ENCODE measurements at places on chromosomes 13 and 19. TPM values are rescaled to one million over a fixed set of nuclear protein-coding genes. Genes with fewer than 3 reads are reported as not detected.
A peak's percentile ranks its signal among the peaks of the same experiment; 100 is the strongest.

Gene ZNF566
- 8.5 TPM for total RNA-seq

Gene CGB5
- not detected for total RNA-seq

Gene TBXA2R
- 2.9 TPM for total RNA-seq

DNA sequence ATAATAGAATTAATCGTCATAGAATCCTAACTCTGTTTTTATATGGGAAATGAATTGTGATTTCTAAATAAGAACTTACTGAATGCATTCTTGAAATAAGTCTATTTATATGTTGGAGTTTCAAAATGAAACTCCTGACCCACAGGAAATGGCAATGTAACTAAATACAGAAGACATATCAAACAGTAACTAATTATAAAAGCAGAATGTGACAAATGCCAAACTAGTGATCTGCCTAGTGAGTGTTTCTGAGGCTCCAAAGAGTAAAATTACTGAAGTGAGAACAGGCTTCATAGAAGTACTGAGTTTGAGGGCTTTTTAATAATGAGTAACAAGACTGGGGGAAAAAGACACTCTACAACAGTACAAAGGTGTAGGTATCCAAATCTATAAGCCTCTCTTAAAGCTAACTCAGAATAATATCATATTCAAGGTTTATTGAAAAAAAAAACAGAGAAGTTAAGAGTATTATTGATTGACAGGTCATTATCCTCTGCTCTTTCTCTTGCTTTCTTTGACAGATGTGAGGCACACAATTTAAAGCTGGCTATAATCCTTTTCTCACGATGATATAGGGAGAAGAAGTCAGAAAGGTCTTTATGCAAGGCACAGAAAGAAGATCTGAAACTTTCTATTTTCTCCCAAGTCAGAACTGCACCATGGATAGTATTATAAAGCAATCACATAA lies 17.4 kb upstream of the ATXN8OS start:
- DNase-seq, result no peak
- no peak overlapping the region for H3K4me3 ChIP-seq
- no peaks in the 10 kb centered on the region for H3K36me3 ChIP-seq
- no peaks in the 10 kb centered on the region for H3K27me3 ChIP-seq
- no peak overlapping the region for H3K27ac ChIP-seq

- no peaks in the 10 kb centered on the region for H3K27me3 ChIP-seq
- no peaks in the 10 kb centered on the region for H3K36me3 ChIP-seq
- H3K27ac ChIP-seq, result no peak overlapping the region
Measured at GRCh38 chr13:20400774-20401173, 124.9 kb downstream of the CRYL1 start.

DNA sequence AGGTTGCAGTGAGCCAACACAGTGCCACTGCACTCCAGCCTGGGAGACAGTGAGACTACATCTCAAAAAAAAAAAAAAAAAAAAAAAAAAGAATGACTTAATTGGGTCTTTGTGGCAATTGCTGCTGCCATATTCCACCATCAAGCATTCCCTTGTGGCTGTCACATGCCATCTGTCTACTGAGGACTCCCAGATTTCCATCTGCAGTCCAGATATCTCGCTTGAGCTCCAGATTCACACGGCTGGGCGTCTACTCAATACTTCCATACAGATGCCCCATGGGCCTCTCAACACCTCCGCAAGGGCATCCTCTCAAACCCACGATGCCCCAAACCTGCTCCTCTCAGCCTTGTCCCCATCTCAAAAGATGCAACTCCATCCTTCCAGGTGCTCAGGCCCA lies 12.9 kb downstream of the TMEM143 start:
- no peaks in the 10 kb centered on the region for H3K36me3 ChIP-seq
- DNase-seq, result no peak
- H3K27me3 ChIP-seq, result no peaks in the 10 kb centered on the region
- H3K27ac ChIP-seq, result no peak overlapping the region

DNA sequence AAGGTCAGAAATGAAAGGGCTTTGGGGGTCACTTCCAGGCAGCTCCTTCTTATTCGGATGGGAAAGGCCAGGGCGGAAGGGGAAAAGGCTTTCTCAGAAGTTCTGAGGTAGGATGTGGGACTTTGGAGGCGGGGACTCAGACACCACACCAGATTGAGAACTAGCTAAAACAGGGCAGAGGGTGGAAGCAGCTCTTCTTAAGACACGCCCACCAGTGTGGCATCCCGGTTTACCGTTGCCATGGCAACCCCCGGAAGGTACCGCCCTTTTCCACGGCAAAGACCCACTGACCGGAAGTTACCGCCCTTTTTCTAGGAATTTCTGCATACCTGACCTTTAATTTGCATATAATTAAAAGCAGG lies 3.8 kb upstream of the LILRA5 start:
- no peaks in the 10 kb centered on the region for H3K4me1 ChIP-seq
- no peaks in the 10 kb centered on the region for H3K36me3 ChIP-seq
- no peaks in the 10 kb centered on the region for H3K27me3 ChIP-seq
- H3K27ac ChIP-seq, result no peak overlapping the region

- H3K27me3 ChIP-seq, result no peaks in the 10 kb centered on the region
- no peak for DNase-seq
- no peak overlapping the region for H3K27ac ChIP-seq
- H3K4me3 ChIP-seq, result no peak overlapping the region
- no peaks in the 10 kb centered on the region for H3K36me3 ChIP-seq
- H3K4me1 ChIP-seq, result no peaks in the 10 kb centered on the region
Measured at GRCh38 chr13:99812625-99813024, 158.9 kb downstream of the ZIC5 start.

GRCh38 chr13:21949818-21950429 lies 279.1 kb downstream of the FGF9 start:
- no peak overlapping the region for H3K27ac ChIP-seq
- H3K36me3 ChIP-seq, result no peaks in the 10 kb centered on the region

DNA sequence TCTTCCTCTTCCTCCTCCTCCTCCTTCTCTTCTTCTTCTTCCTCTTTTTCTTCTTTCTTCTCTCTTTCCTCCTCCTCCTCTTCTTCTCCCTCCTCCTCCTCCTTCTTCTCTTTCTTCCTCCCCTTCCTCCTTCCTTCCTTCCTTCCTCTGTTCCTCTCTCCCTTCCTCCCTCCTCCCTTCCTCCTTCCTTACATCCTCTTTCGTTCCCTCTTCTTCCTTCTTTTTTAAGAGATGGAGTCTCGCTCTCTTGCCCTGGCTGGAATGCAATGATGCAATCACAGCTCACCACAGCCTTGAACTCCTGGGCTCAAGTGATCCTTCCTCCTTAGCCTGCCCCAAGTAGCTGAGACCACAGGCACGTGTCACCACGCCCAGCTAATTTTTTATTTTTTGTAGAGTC lies 13.2 kb downstream of the EHD2 start:
- no peaks in the 10 kb centered on the region for H3K27me3 ChIP-seq
- peaks cover 26% of the 10 kb centered on the region for H3K36me3 ChIP-seq
- DNase-seq, result no peak
- no peak overlapping the region for H3K27ac ChIP-seq
- H3K4me3 ChIP-seq, result no peak overlapping the region

DNA sequence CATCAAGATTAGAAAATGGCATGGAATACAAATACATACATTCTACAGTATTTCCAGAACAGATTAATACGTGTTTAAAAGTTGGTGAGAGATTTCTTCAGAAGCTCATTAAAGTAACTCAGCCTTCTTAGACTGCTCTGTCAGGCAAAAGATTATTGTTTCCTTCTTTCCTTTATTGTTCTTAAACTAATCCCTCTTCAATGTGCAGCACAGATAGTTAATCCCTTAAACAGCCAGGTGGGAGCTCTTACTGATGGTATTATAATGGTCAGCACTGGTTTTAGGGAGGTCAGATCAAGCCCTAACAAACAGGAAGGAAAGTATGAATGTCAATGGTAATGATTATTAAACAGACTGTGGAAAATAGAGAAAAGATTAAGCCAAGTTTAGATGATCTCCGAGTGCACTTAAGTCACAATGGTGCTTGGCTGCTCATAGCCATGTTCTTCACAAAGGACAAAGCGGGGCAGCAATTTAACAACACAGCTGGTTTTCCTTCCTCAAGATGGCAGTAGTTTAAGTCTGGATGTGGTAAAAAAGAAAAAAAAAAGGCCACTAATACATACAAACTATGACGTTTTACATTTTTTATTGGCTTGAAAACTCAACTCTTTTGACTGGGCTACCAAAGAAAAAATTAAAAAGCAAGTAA lies 992.6 kb downstream of the PCDH9 start:
- H3K4me3 ChIP-seq, result no peak overlapping the region
- H3K4me1 ChIP-seq, result no peaks in the 10 kb centered on the region
- no peak for DNase-seq
- no peaks in the 10 kb centered on the region for H3K27me3 ChIP-seq
- no peaks in the 10 kb centered on the region for H3K36me3 ChIP-seq

- no peak for DNase-seq
- H3K36me3 ChIP-seq, result no peaks in the 10 kb centered on the region
- H3K27ac ChIP-seq, result no peak overlapping the region
- no peaks in the 10 kb centered on the region for H3K27me3 ChIP-seq
- peaks cover 19% of the 10 kb centered on the region for H3K4me1 ChIP-seq
- no peak overlapping the region for H3K4me3 ChIP-seq
Measured at GRCh38 chr13:34881494-34881893, 60.6 kb upstream of the NBEA start.

DNA sequence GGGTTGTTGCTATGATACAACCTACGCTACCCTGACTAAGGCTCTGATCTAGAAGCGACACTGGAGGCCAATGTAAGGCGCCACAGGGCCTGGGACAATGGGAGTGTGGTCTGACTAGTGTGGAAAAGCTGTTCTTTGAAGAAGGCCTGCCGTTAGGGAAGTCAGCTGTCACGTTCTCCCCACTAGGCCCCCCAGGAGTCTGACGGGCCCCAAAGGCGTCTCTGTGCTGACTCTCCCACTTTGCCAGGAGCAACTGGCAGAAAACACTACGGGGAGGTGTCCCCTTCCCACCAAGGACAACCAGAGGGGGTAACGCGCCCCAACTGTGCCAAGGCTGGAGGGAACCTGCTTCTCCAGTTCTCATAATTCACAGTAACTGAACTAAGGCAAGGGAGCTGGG lies 25.3 kb upstream of the EIF3G start:
- H3K27me3 ChIP-seq, result no peaks in the 10 kb centered on the region
- H3K4me3 ChIP-seq, result no peak overlapping the region
- H3K36me3 ChIP-seq, result peaks cover 33% of the 10 kb centered on the region
- no peak for DNase-seq
- no peak overlapping the region for H3K27ac ChIP-seq
- no peaks in the 10 kb centered on the region for H3K4me1 ChIP-seq

GRCh38 chr19:38878575-38879399 lies 712 bp upstream of the RINL start:
- DNase-seq, result no peak
- no peaks in the 10 kb centered on the region for H3K36me3 ChIP-seq

DNA sequence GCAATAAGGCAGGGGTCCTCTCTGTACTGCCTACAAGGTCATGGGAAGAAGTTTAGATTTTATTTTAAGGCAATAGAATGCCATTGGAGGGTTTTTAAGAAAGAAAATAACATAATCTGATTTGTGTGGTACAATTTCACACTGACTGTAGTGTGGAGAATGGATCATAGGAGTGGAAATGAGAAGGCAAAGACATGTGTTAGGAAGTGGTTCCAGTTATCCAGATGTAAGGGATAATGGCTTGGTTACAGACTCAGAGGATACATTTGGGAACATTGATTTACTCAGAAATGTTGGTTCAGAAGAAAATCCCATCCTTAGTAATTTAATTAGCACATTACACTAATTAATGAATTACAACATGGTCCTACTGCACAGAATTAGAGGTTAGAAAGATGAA lies 788.2 kb downstream of the SLITRK5 start:
- H3K36me3 ChIP-seq, result no peaks in the 10 kb centered on the region
- no peaks in the 10 kb centered on the region for H3K27me3 ChIP-seq
- DNase-seq, result no peak
- no peak overlapping the region for H3K4me3 ChIP-seq

DNA sequence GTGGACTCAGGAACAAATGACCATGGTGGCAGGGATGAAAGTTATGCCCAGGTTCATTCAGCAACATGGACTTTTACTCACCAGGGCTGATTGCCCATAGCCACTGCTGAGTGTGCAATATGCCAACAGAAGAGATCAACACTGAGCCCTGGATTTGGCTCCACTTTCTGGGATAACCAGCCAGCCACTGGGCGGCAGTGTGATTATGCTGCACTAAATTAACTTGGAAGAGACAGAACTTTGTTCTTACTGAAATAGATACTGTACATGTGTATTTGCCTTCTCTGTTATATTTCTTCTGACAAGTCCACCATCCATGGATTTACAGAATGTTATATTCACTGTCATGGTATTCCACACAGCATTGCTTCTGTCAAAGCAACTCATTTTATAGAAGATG lies 257.4 kb downstream of the TDRD3 start:
- no peaks in the 10 kb centered on the region for H3K27me3 ChIP-seq
- no peak overlapping the region for H3K27ac ChIP-seq
- peak; percentile 56 for DNase-seq
- no peaks in the 10 kb centered on the region for H3K4me1 ChIP-seq

DNA sequence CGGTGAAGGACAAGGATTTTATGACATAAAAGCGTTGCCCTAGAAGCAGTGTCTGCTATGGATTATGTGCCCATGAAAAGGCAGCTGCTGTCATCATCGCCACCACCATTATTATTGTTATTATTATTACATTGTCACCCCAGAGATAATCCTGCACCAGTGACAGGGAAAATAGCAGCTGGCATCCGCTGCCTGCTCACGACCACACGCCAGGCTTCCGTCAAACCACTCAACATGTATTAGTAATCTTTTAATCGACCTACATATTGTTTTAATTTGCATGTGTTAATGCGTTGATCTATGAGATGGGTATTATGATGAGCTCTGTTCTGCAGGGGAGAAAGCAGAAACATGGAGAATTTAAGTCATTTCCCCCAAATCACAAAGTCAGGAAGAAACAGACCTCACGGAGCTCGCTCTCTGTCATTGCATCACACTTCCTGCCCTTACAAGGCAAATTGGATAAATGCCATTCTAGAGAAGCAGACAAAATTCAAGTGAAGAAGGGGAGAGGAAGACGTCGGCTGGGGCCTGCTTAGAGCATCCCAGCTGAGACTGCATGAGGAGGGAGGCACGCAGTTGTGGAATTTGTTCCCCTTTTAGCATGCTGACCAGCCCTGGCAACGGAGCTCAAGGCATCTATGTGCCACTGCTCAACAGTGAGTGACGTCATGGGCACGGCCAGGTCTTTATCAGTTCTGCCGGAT lies at the start of gene FFAR3:
TSS of gene FFAR3 (plus strand) at position 594 of the 707 bp plus-strand sequence. CDS start 431 bp downstream, outside the sequence.
- DNase-seq, result no peak
- no peaks in the 10 kb centered on the region for H3K27me3 ChIP-seq
- H3K27ac ChIP-seq, result no peak within 1 kb of the TSS

DNA sequence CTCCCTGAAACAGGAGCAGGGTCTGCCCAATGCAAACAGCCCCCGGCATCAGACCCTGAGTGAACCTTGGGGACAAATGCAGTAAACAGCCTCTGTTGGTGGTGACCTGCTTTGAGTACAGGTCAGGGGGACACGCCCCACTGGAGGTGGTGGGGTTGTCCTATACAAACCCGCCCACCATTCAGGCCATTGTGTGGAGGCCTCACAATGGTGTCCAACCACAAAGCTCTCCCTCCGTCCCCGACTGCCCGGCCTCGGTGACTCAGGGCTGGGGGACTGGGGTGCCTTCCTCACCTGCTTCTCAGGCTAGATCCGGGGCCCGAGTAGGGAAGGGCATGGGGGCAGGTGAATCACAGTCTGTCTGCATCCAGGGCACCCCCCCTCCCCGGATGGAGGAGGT lies 1.5 kb downstream of the MUC16 start:
- H3K4me1 ChIP-seq, result no peaks in the 10 kb centered on the region
- no peak overlapping the region for H3K27ac ChIP-seq
- H3K27me3 ChIP-seq, result no peaks in the 10 kb centered on the region
- no peak overlapping the region for H3K4me3 ChIP-seq

Measured in endothelial cell of umbilical vein (primary cell).